ENCODE measurements at places on chromosomes 2 and 18.

DNA sequence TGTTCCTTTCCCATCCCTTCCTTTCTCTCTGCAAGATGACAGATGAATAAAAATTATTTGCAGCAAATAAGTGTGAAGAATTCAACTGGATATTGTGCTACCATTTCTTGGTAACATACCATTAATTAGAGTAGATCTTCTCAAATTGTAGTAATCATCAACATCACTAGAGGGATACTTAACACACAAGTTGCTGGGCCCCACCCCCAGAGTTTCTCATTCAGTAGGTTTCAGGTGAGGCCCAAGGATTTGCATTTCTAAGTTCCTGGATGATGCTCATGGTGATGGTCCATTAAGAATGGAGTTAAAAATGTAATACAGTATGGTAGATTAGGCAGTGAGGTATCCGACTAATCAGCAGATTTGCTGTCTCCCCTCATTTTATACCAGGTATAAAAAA lies 594.0 kb downstream of the ERBB4 start:
- no peak for DNase-seq

GRCh38 chr2:95359031-95359430 lies 43.5 kb upstream of the FAHD2A start:
- DNase-seq, result no peak

DNA sequence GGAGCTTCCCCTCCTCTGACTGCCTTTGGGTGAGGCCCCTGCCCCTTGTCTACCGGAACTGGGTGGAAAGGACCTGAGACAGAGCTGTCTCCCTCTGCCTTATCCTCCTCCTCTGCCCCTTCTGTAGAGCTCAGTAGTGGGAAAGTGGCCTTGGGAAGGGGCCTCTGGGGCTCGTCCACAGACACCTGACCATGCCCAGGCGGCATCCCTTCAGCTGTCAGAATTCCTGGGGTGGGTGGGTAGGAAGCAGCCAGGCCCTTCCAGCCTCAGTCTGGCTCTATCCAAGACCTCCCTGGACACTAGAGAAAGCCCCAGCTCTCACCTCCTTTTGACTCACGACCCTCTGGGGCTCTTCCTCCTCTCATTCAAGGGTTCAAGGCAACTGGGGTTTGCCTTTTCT lies 35.6 kb downstream of the B3GNT2 start:
- DNase-seq, result no peak

DNA sequence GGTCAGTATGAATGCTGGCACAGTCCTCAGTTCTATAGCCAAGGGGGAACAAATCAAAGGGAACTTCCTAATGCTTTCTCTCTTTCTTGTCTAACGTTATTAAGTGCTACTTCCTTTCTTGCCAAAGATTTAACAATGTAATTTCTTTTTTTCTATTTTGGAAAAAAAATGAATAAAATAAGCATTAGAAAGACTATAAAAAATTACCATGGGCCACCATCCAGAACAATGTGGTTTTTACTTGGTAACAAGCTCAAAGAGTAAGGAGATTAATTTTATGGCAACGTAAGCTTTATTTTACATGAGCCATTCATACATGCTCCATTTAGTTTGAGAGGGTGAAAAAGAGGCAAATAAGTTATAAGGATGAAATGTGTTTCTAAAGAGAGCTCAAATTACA lies 40.1 kb downstream of the SERPINE2 start:
- no peak for DNase-seq

- no peak for DNase-seq
Observed at GRCh38 chr18:62738639-62739038, 23.3 kb downstream of the PHLPP1 start.

DNA sequence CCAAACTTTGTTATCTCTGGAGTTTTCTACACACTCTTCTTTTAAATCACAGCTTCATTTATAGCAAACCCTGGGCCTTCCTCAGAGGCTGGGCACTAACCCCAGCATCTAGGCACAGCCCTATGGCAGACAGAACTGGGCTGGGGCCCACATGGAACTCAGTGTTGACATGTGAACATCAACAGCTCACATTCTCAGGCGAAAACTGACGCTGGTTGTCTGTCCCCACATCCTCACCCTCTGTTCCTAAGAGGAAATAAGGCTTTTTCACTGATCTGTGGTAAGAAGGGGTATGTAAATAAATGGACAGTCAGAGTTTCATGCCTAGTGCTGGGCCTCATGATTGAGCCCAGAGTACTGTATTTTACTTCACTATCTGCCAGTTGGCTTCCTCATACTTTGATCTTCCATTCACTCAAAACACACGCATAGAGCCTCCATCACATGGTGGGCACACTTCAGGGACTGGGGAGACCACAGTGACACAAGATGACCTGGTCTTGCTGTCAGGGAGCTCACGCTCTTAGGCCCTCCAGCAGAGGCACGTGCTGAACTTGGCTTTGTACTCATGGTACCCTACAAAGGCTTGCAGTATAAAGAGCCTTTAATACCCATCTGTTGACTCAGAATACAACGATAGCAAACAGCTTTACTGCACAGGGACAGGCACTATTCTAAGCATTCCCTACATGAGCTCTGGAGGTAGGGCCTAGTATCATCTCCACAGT lies 43.0 kb downstream of the EFEMP1 start:
- DNase-seq, result no peak

GRCh38 chr2:200051611-200051945 lies 96.2 kb downstream of the MAIP1 start:
- no peak for DNase-seq

GRCh38 chr18:58590254-58590653 lies 38.6 kb downstream of the ALPK2 start:
- DNase-seq, result no peak

DNA sequence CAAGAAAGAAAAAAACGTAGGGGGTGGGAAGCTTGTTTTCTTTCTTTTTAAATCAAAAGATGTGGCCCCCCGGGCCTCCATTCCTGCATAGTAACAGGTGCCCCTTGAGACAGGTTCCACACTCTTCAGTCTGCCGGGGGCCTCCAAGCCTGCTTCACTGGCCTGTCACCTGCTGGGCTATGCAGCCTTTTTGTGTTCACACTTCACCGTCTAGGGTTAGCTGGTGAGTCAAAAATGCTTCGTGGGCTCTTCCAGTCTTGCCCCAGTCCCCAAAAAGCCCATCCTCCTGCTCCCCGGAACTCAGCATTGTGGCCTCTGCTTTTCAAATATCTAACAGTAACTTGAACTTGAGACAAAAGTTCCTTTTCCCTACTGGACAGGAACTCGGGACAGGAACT lies 67.9 kb downstream of the POLR1A start:
- no peak for DNase-seq

- no peak for DNase-seq
Observed at GRCh38 chr2:213544940-213545339, 260.7 kb downstream of the SPAG16 start.

DNA sequence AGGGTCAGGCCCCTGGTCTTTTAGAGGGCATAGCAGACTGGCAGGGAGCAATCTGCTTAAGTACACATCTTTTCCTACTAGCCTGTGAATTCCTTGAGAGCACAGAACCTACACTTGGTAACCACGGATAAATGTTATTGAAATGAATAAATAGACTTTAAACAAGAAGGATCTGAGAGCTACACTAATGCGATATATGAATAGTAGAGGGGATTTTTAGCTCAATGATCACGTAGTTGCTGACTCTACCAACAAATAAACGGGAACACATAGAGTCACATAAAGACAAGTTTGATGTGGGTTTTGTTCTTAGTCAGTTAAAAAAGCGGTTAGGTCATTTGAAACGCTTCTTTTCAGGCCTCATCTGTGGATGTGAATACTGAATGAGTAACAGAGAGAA lies 290.3 kb upstream of the CCDC68 start:
- DNase-seq, result no peak

DNA sequence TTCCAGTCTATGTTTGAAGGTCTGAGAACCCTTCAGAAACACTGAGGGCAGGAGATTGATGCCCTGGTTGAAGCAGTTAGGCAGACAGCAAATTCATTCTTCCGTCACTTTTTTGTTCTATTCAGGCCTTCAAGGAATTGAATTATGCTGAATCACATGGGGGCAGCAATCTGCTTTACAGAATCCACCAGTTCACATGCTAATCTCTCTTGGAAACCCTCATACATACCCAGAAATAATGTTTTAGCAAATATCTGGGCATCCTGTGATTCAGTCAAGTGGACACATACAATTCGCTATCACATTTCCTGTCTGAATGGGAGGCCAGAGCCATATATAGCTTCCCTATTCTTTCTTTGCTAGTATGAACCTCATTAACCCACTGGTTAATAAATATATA lies 301.4 kb upstream of the CNTNAP5 start:
- DNase-seq, result no peak

DNA sequence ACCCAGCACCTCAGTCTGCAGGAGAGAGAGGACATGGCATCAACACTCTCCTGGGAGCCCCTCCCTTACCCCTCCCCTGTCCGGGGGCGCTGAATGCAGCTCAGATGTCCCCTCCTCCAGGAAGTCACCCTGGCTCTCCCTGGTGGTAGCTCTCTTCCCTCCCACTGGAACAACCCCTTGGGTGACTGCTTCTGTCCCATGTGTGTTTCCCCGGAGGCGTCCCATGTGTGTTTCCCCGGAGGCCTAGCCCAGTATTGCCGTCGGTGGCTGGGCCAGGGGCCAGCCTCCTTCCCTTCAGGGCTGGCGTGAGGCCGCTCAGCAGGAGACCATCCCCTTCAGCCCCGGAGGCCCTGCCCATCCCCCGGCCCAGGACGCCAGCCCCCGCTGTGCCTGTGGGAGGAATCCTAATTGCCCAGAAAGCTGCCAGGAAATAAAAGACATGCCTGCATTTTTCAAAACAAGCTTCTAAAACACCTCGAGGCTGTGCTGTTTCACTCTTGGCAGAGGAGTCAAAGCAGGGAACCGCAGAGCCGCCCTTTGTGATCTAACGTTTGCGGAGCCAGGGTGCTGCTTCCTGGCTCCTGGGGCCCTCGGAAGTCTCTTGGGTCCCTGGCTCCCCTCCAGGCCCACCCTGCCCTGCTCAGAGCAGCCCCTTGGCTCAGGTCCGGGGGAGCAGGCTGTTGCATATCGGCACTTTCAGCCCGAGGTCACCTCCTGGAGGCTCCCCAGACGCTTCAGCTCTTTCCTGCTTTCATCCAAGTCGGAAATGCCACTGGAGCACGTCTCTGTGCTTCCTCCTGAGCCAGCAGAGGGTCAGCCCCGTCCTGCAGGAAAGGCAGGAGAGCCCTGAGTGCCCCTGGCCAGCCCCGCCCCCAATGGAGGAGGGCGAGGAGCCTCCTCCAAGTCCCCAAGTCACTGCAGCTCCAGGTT lies 11.4 kb downstream of the SNED1 start:
- DNase-seq, result no peak

GRCh38 chr2:232341739-232342126 lies 36.8 kb upstream of the ALPP start:
- no peak for DNase-seq

DNA sequence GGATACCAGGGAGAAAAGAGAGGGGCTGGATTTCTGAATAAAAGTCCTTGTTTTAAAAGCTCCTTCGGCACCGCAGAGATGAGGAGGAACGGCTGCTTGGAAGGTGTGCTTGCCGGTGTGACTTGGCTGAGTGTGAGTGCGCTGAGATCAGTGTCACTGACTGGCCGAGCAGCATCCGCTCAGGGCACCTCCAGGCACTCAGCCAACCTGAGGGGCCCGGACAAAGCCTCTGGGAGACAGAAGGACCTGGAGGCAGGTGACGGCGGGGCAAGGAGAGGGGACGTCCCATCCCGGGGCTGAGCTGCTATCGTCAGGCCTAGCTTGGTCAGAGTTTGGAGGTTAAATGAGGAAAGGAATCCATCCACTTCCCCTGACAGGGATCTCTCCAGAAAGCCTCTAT lies 16.8 kb upstream of the ALLC start:
- no peak for DNase-seq

DNA sequence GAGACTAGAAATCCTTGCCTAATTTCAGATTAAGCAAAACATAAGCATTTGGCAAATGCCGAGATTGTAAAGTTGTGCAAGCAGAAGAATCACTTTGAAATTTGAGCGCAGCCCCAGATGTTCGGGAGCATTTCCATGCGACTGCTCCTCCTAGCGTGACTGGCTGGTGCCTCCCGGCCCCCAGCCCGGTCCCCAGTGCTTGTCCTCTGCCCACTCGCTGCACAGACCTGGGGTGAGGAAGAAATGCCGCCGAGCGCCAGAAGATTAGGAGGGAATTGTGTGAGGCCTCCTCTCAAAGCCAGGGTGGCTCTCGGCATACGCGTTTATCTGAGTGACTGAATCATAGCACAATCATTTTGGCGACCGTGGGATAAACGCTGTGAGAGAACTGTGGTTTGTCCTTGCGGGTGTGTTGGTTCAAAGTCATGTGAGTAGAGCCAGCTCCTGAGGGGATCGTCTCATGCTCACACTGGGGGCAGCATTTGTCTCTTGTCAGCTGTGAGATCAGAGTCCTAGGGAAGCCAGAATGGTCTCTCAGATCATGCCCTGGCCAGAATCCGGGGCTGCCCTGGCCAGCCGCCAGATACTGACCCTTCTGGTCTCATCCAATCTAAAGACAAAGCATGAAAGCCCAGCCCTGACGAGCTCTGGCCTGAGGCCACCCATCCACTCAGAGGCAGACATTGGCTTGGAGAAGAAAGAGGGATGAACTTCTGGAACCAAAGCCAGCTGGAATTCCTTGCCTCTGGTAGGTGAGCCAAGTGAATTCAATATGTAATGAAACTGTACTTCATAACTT lies 189.3 kb downstream of the SH3RF3 start:
- DNase-seq, result no peak

- DNase-seq, result no peak
Observed at GRCh38 chr2:11073776-11074175, 81.5 kb upstream of the SLC66A3 start.

- no peak for DNase-seq
Observed at GRCh38 chr2:19104503-19104902, 253.9 kb downstream of the OSR1 start.

- no peak for DNase-seq
Observed at GRCh38 chr2:68901199-68901514, 30.0 kb upstream of the BMP10 start.

DNA sequence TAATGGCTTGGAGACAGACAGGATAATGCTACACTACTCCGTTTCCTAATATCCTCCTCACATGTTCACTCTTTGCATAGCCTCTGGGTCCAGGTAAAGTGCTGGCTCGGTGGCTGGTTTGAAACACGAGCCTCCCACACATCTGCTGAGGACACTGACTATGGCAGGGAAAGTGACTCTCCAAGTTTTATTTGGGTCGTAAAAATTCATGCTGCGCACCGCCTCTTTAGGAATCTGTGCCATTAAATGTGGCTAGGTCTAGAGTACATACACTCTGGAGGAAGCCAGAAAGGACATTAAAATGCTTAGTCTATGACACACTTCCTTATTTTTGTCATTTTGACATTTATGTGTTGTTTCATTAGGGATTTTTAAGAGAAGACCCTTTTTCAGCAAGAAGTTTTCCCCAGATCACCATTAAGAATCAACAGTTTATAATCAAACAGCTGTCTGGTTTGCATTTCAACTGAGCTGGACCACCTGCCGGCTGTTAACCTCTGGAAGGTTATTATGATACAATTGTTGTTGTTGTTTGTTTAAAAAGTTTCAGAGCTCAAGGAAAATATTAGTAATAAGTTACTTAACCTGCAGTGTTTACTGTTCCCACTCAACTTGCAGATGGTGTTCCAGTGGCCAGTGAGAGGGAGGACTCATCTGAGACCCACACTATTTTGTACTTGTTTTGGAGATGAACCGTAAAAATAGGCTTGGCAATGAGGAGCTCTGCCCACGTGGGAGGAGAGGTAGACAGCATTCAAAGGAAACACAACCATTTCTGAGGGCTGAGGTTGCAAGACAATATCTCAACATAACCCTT lies 443.3 kb upstream of the MEIS1 start:
- no peak for DNase-seq
